ENCODE measurements at places on chromosomes 2 and 18.
A peak's percentile ranks its signal among the peaks of the same experiment; 100 is the strongest.

DNA sequence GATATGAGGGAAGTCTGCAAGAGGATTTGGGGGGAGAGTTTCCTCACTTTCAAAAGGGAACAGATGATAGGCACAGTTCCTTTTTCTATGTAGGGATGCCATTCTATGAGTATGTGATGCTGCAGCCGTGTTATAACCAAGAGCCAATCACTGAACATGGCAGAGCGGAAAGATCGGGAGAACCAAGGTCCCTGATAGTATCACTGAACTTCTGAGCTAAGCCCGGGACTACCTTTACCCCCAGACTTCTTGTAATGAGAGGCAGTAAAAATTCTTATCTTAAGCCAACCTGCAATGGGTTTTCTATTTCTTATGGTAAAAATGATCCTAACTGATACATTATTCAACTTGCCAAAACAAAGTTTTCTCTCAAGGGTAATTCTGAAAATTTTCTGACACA, 21.6 kb upstream of the SLC1A4 start:
- no peak for DNase-seq

DNA sequence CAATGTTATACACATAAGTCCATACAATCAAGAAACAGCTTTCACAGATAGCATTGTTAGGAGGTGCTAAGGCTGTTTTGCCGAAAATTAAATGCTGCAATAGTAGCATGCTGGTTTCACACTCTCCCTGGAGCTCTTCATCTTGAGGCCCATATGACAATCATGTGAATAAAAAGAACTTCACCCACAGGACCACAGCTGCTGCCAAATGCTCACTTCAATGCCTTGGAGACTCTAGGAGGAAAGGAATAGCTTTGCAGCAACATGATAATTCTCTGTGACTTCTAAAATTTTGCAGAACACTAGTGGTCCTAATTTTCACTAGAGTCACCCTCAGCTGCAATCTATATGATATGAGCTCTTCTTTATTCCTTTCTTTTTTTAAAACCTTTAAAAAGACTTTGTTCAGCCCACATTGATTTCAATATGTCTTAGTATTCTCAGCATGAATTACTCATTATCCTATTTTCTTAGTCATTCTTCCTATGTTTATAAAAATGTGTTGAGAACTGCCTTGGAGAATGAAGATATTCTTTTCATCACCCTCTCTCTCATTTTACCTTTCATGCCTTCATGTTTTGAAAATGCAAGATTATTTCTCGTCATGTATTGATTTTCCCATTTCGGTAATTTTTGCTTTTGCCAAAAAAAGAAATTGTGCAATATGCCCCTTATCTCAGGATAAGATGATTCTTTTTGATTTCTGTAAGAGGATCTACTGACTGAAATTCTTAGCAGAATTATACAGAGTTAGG, 108.2 kb downstream of the PDE1A start:
- no peak for DNase-seq

DNA sequence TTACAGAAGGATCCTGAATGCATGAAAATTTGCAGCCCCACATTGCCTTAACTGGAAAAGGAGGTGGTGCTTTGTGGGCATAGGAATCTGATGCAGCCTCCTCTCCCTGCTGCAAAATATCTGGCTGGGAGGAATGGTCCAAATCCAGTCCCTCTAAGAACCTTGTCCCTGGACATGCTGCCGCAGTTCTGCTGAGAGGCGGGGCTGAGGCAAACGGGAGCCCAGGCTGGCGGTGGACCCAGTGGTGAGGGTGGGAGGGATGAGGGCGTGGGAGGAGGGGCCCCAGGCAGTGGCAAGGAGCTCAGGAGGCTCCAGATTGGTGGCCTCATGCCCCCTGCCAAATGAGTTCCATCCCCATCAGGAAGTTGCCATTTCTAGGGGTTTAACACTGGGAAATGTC, 36.2 kb downstream of the ZAP70 start:
- no peak for DNase-seq

DNA sequence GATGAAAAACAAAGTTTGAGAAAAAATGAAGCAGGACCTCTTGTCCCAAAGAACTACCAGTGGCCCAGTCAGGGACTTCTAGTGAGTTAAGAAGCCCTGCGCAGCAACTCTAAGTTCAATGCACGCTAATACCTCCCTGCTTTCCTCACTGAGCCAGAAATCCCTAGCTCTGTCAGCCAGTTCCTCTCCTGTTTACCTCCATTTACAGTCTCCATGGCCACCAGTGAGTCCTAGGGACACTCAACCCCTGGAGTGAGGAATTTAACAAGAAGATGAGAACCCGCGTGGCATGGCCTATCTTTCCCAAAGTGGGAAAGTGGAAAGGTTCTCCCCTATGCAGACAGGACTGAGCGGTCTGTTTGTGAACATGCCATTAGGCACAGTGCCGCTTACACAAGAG, 31.0 kb downstream of the MRPL33 start:
- DNase-seq, result no peak

DNA sequence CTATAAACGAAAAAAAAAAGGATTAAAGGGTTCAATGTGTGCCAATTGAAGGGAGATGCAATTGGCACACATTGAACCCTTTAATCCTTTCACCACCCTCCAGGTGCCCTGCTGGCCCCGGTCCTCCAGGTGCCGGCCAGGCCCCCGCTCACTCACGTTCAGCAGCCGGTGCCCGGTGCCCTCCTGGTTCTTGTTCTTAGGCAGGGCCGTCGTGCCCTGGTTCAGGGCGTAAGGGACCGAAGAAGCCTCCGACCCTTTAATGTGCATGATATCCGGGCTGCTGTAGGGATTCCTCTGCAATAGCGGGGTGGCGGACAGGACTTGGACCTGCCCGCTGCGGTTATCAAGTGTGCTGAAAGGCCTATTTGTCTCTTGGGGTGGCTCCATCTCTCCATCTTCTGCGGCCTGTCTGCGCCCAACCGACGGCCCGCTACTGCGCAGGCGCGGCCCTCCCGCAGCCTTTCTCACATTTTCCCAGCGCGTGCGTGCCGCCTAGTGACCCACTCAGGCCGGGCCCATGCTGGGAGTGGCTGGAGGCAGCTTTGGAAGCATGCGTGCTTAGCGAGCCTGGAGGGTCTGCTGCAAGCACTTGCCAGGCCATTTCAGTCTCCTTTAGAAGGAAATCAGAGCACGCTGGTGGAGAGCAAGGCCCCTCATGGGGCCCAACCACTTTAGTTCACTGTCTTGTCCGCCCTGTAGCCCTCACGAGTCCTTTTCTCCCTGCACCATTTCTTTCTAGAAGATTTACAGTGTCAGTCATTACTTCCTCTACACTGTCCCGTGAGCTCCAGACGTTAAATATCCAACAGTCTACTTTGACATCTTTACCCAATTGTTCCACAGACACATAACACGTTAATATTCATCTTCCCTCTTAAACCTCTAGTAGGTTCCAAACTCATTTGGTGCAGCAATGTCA, 24.3 kb downstream of the TMEM237 start:
- DNase-seq, result peak; percentile 28
